ENCODE measurements at places on chromosomes 7 and 10. TPM values are rescaled to one million over a fixed set of nuclear protein-coding genes. Genes with fewer than 3 reads are reported as not detected.

DNA sequence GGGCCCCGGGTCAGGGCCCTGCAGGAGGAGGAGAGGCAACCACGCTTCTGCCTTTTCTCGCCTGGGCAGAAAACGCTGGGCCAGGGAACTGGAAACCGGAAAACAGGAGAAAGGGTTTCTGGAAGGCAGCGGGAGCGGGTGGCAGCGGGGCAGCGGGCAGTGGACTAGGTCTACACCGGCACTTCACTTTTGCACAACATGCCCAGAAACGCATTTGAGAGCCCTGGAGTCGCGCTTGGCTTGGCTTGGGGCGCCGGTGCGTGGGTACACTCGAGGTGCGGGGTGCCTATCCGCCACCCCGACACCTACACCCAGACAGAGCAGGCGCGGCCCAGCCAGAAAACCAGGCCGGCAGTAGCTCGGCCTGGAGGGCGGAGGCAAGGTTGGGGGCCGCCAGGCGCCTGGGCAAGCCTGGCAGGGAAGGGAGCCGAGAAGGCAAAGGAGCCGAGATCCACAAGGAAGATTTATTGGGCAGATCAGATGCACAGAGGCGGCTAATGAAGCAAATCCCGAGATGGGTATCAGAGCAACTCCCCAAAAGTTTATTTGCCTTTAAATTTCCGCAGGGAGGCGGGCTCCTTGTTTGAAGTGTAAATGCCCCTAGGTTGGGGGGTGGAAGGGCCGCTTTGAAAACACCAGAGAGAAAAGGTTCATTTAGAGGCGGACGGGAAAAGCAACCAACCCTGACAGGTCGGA is 3.2 kb upstream of the PAX2 start:
- no peak for DNase-seq

GRCh38 chr10:126247446-126247975 is 140.8 kb downstream of the ADAM12 start:
- no peak for DNase-seq

GRCh38 chr7:100374601-100375000 is 1.3 kb downstream of the PILRA start:
- DNase-seq = no peak

DNA sequence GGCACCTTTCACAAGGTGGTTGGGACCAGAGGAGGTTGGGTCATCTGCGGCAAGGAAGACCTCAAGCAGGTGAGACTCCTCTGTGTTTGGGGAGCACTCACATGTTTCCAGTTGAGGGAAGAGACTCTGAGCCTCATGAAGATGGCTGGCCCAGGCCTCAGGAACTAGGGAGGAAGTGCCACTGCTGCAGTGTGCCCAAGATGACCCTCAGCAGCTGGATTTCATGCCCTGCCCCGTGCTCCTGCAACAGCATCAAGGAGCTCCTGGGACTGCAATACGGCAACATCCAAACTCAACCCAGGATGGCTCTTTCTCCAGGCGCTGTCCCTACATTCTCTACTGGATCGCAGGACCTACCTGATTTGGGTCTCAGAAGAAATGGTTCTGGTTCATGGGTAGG is 73.8 kb downstream of the GOLGA7B start:
- no peak for DNase-seq

Gene ITGB8
- 6.5 TPM for polyA plus RNA-seq

All from muscle of arm (tissue), 14 donors.